ENCODE measurements at places on chromosomes 3 and 15.

- DNase-seq: no peak
Measured at GRCh38 chr3:178067721-178068120, 468.5 kb upstream of the KCNMB2 start.

DNA sequence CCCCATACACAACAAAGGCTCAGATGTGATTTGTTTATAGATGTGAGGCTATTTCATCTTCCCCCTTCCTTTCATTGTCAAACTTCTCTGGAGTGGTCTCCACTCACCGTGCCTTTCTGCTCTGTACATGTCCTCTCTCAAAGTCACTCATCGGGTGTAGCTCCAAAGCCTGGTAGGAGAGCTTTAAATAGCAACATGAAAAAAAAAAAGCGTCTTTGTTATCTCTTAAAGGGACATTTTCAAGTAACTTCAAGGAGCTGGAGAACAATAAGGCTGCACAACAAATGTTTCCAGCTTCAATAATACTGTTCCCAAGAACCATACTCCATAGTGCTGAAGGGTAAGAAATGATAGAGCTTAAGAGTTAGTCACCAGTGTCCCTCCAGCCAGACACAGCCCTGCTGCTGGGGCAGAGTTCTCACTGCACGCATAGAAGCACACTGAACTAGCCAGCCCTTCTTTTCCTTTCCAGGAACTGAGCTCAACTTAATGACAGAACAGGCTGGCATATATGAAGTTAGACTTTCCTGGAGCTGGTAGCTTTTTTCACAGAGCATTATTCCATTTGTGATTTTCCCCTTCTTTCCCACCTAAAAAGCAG is 8.1 kb downstream of the FBXO40 start:
- DNase-seq: no peak

DNA sequence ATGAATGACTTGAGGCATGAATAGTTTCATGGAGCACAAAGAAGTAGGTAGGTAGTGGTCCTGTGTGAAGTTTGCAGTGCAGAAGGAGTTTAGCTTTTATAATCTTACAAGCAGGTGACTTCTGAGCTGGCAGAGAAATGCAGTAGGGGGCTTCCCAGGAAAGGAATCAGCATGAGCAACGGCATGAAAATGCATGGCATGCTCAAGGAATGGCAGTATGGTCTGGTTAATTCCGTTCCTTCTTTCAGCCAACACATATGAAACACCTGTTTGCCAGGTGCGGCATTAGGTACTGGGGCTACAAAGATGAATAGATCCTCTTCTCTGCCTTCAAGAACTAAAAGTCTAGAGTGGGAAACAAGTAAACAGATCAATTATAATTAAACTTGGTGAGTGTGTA is 138.0 kb upstream of the BHLHE40 start:
- DNase-seq: no peak

DNA sequence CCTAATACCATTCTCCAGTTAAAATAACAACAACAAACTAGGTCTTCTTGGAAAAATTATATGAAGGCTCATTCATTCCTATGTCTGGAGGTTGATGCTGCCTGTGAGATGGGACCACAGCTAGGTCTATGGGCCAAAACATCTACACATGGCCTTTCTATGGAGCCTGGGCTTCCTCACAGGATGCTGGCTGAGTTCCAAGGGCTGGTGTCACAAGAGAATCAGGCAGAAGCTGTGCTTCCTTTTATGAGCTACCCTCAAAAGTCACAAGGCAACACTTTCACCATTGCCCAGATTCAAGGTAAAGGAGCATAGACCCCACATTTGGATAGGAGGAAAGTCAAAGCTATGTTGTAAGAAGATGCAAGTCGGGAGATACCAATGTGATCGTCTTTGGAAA is 4.6 kb upstream of the RTP2 start:
- DNase-seq: no peak

GRCh38 chr3:178684881-178685590 is 148.8 kb downstream of the KCNMB2 start:
- DNase-seq: no peak
